ENCODE measurements at places on chromosomes 1 and 21.

GRCh38 chr1:179230721-179231120, 1.2 kb upstream of the ABL2 start:
- no peak for DNase-seq

DNA sequence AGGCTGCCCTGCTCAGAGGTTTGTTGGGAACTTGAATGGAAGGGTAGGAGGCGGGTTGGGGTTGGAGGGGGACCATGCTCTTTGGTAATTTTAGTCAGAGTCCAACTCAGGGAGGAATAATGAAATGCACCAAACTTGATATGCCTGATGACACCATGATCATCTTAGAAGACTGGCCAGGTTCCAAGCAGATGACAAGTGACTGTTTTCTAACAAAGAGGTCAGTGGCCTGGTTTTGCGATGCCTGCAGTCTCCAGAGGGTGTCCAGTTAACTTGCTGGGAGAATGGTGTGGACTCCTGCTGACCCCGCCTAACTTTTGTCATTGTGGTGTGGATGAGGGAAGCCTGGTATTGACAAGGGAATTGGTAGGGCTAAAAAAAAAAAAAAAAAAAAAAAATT, 12.4 kb downstream of the VANGL1 start:
- no peak for DNase-seq

GRCh38 chr21:16370186-16370585, 640.4 kb downstream of the USP25 start:
- no peak for DNase-seq

DNA sequence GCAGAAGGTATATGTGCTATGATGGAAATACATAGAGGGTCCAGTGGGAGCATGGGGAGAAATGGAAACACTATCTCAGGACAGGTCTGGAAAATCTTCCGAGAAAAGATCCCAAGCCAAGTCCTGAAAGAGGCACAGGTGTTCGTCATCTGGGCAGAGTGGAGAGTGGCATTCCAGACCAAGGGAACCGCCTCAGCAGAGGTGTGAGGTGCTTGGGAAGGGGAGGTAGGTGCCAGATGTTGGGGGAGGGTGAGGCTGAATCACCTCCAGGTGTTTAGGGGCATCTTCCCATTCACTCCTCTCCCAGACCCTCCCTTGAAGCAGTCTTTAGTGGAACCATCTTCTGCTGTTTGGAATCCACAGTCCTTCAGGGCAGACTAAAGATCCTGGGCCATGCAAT, 23.5 kb upstream of the LRRN2 start:
- DNase-seq: no peak
